ENCODE measurements at places on chromosomes 11 and 22.

DNA sequence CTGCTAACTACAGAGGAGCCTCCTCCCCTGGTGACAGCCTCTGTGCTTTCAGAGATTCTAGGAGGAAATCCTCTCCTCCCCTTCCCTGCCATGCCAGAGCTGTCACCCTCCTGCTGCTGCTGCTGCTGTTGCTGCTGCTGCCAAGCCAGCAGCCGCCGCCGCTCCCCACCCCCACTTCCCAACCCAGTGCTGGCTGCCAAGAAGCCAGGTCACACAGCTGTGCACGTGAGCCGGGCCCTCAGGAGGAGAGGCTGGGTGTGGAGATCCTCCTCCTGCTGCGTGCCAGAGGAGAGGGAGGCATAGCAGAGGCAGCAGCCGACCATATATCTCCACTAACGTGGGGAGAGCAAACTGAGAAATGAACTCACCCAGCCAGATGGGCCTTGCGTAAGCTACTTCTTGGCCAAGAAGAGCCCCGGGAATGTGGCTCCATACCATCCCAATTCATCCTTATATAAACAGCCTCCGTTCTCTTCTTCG lies 12.4 kb downstream of the CRY2 start:
- DNase-seq = no peak

GRCh38 chr11:73949246-73949645 lies 1.6 kb upstream of the DNAJB13 start:
- no peak for DNase-seq

DNA sequence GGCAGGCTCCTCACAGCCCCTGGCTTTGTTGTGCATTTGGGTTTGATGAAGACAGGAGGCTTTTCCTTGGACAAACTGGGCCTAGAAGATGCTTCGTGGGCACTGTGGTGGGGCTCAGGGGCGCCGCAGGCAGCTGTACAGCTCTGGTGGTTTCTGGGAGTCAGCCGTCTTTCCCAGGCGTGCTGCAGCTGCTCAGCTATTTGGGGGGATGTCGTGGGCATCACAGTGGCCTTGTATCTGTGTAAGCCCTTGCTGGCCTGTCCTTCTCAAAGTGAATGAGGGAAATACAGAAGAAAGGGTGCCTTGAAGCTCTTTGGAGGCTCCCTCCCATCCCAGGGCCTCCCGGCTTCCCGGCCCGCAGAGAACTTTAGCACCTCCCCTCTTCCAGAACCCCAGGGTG lies 89.5 kb downstream of the TBC1D22A start:
- no peak for DNase-seq

GRCh38 chr11:19963697-19964387 lies 196.4 kb downstream of the DBX1 start:
- DNase-seq = peak; percentile 4

DNA sequence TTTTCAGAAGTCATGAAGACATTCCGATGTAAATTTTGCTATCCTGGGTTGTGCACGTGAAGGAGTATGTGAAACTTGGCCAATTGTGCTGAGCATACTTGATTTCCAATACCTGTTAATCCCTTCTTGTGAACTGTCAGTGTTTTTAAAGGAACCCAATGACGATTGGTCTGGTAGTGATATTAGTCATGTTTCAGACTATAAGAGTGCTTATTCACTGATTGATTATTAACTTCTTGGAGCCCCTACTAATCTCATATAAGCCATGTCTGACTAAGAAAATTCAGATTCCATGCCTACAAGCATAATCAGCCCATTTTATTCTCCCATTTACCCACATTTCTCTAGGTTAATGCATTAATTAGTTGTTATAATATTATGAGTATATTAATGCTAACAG lies 330.8 kb upstream of the MTNR1B start:
- DNase-seq = no peak

GRCh38 chr11:113263458-113264259 lies 50.7 kb upstream of the TTC12 start:
- no peak for DNase-seq

DNA sequence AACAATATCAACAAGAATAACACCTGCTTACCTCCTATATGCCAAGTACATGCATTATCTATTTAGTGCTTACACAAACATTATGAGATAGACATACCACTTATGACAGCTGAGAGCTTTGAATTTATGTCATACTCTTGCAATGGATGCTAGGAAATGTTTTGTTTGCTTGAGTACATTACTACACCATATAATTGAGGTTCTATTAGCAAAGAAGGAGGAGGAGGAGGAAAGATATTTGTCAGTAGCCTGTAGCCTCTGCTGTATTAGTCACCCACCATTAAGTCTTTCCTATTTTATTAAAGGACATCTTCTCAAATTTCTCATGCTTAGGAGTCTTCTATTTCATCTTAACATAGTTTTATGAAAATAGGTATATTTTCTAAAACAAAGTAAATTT lies 6.4 kb downstream of the ANO5 start:
- DNase-seq = no peak

DNA sequence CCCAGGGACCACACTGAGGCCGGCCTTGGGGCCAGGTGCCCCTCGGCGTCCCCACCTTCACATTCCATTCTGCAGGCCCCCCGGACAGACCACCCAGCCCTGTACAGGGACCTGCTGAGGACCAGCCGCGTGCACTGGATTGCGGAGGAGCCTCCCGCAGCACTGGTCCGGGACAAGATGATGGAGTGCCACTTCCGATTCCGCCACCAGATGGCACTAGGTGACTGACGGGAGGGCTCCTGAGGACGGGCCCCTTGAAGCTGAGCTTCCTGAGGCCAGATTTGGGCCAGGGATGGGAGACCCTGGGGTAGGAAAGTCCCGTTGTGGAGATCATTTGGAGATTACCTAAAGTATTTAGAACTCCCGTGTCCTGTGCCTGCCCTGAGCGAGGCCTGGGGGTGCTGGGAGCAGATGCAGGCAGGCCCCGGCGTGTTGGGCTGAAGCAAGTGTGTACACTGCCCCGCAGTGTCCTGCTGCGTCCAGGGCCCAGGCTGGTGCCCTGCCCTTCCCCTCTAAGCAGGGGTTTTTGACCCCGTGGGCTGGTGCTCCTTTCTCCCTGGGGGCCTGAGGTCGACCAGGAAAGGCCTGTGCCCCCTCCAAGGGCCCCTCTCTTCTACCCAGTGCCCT lies 20.0 kb downstream of the TRMU start:
- DNase-seq = no peak

DNA sequence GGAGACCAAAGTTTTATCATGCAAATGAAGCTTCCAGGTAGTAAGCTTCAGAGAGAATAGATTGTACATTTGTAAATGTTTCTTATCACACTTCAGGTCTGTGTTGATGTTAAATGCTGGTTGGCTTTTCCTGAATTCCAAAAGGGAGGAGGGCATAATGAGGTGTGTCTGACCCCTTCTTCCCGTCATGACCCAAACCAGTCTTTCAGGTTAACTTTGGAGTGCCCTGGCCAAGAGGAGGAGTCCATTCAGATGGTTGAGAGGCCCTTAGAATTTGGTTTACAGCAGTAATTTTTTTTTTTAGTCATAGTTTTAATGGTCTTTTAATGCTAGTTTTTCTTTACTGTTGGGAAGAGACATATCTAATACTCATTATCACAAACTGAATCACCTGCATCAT lies 2.5 kb downstream of the OR6X1 start:
- no peak for DNase-seq

DNA sequence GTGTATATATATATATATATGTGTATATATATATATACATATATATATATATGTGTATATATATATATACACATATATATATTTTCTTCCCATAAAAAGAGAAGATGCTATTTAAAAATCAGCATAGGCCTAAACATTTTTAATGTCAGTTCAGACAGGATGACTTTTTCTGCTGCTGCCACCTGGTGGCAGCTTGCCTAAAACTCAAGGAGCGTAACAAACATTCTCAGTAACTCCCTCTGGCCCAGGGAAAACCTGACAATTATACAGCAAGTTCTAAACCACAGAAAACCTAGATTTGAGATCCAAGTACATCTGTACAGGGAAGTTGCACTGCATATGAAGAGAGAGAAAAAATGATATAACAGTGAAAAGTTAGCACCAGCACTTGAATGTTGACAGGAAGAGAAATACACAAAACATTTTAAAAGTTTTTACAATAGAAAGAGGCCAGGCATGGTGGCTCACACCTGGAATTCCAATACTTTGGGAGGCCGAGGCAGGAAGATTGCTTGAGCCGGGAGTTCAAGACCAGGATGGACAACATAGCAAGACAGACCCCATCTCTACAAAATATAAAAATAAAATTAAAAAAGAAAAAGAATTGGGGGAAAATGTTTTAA lies 16.6 kb downstream of the OR8A1 start:
- peak; percentile 58 for DNase-seq

GRCh38 chr11:47243454-47243853 lies 5.2 kb downstream of the ACP2 start:
- DNase-seq = no peak

GRCh38 chr11:6626971-6627761 lies 7.9 kb upstream of the TPP1 start:
- DNase-seq = no peak

DNA sequence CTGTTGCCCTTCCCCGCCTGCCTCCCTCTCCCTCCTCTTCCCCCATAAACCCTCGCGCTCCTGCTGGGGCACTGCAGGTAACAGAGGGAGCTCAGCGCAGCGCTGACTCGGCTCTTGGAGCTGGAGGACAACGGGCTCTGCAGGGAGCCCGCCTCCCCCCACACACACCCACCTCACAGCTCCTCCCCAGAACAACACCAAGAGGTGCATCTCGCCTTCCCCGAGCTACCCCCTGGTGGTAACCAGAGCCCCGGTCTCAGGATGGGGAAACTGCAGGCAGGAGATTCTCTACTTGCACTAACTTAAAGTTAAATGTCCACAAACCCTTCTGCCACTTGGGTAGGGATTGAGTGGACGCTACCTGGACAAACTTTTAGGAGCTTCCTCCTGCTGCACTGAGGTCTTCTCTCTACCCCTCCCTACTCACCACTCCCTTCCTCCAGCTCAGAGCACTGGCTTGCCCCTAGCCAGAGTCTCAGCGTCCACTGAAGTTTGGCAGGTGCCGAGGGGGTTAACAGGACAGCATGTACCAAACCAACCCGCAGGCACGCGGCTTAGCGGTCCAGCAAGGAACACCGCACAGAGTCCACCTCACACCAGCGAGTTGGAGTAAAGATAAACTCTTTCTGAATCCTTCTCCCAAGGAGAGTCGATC lies 4.0 kb upstream of the SCN4B start:
- DNase-seq = no peak

- DNase-seq = no peak
Measured at GRCh38 chr11:74019860-74020259, 11.0 kb upstream of the UCP3 start.

- DNase-seq = no peak
Measured at GRCh38 chr11:99368583-99368982, 347.8 kb downstream of the CNTN5 start.

DNA sequence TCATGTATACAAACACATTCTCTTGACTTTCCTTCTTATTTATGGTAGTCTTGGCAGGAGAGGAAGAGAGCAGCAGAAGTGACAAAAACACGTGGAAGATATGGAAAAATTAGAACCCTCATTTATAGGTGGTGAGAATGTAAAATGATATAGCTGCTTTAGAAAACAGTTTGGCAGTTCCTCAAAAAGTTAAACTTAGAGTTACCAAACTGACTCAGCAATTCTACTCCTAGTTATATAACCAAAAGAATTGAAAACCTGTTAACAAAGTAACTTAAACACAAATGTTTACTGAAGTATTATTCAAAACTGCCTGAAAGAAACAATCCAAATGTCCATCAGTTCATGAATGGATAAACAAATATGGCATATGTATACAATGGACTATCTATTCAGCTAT lies 16.8 kb downstream of the NUCB2 start:
- no peak for DNase-seq

DNA sequence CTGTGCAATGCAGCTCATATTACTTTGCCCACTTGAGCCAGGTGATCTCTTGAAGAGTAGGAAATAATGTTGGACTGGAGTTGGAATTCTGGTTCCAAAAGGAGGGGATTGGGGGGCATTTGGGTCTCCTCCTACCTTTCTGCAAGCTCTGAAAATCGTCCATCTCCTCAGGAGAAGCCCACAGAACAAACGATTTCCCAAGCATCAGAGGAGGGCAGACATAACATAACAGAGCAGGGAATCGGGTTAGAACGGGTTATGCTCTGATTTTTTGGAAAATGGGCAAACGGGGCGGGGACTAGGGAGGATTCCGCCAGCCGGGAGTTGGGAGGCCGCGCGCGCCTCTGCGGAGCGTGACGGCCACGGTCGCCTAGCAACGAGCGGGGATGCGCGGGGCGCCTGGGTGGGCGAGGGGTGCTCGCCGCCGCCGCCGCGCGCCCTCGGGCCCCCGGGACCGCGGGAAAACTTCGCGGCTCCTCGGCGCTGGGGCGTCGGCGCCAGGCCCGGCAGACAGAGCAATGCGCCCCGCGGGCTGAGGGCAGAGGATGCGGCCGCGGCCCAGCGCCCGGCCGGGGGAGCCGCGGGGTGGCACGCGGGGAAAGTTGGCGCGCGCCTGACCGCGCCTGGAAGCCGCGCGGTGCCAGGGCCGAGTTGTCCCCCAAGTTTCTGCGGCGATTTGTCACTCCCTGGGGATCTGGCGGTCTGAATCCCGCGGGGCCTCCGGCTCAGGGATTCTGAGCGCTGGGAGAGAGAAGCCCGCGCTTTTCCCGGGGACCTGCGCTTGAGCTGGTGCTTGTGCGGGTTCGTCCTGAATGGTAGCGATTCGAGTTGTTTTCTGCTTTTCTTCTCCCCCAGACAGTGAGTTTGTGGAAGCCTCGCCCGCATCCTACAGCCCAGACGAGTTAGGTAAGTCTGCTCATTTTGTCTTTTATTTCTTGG lies 27.8 kb upstream of the AMOTL1 start:
- DNase-seq = no peak

DNA sequence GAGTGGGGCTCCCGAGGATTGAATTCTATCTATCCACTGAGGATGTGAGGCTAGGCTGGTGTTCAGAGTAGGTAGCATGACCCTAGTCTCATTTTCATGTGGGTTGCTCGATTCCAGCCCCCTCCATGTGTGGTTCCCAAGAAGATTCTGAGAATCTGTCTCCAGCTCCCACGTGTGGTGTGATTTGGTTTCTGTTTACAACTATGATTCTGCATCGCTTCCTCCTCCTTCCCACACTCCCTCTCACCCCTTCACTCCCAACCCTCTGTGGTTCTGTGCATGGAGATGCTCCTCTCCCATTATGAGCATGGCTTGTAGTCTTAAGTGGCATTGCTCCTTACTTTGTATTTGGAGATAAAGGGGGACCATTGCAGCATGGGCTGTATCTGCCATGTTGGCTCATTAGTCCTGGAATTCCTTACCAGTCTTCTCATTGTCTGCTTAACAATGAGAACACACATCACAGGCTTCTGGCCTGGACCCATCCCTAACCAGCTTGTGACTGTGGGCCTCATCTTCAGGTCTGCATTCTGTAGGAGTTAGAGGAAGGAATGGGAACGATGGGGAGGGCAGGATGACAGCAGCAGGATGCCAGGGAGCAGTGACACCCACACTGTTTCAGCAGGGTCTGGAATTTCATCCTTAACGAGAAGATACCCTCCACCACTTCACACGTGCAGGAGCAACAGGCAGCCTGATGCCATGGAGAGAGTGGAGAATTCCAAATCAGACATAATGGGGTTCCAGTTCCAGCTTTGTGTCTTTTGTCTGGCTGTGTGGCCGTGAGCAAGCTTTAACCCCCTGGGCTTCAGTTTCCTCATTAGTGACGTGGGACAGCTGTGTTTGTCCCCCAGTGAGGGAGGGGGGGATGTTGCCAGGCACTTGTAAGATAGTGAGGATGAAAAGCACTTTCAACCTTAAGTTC lies 86.0 kb downstream of the CCDC81 start:
- no peak for DNase-seq
